LoVo (cell line): ENCODE measurements at places on chromosomes 12 and 14.

DNA sequence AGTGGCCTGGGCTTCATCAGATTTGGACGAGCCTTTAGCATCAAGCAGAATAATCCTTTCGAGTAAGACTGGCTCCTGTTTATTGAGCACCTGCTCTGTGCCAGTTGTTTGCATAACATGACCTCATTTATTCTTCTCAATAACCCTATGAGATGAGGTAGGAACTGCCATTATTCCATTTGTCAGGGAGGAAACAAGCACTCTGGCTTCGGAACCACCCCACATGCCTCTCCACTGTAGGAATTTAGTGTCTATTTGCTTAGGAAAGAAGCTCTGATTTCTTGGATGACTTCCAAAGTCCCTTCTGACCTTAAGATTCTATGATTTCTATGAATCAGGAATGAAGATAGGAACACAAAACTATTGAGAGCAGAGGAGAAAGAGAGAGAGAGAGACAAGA is 11.0 kb downstream of the SAMD4A start:
- peak; percentile 12 for DNase-seq

DNA sequence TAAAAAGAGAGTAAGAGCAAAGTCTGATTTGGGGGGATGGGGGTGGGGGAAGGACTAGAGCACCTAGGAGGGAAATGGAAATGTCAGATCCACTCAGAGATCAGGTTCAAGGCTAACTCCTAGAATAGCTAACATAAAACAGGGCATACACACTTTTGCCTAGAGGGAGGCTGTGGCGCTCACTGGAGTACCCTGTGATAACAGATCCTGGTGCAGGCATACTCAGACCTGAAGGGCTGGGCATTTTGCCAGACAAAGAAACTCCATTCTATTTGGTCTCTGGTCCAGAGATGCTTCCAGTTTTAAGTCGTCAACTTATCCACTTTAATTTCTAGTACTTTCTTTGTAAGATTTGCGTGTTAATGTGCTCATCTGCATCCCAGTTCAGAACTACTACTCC is 5.8 kb downstream of the CTDSP2 start:
- DNase-seq: no peak

DNA sequence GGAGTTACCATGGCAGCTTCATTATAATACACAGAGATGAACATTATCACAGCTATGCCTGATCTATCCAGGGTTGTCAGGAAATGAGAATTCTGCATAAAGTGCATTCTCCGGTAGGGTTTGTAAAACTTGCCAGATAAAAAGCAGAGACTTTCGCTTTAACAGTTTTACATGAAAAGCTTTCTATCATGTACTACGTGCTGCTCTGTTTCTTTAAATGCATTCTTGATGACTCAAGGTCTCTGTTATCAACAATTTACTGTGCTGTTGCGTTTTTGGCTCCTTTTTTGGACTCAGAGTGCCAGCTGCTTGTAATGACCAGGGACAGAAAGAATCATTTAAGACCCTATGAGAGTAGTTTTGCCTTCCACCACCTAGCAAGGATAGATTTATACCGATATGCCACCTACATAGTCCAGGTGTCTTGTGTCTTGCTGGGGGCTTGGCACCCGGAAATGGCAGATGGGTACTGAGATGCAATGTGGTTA is 371.2 kb downstream of the BTG1 start:
- peak; percentile 40 for DNase-seq

- DNase-seq: no peak
Observed at GRCh38 chr14:75442642-75443041, 14.8 kb downstream of the JDP2 start.

GRCh38 chr14:24066496-24067132 is 4.7 kb upstream of the CPNE6 start:
- no peak for DNase-seq

- DNase-seq: no peak
Observed at GRCh38 chr12:3974883-3975282, 101.7 kb upstream of the PARP11 start.

DNA sequence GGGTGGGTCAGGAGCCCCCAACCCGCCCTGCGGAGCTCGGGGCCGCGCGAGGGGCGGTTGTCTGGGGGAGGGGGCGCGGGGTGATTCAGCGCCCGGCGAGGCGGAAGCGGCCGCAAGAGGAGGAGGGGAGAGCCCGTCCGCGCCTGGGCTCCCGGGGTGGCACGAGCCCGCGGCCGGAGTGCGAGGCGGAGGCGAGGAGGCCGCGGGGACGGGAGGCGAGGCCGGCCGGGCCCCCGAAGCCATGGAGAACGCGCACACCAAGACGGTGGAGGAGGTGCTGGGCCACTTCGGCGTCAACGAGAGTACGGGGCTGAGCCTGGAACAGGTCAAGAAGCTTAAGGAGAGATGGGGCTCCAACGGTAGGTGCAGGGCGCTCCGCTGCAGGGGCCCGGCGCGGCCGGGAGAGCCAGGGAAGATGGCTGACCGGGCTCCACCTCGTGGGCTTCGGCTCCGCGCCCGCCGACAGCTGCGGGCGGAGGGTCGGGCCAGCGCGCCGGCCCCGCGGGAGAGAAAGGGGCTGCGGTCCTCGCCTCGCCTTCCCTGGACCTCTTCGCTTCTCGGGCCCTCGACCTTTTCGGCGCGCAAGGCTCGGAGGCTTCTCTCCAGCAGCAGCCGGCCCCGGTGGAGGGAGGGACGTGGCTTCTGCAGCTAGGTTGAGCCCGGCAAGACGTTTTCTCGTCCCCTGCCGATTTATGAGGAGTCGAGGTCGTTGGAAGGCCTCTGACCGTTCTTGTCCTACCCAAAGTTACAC is 677 bp downstream of the ATP2A2 start:
- peak; percentile 42 for DNase-seq
